ENCODE measurements at places on chromosomes 1 and 21.

DNA sequence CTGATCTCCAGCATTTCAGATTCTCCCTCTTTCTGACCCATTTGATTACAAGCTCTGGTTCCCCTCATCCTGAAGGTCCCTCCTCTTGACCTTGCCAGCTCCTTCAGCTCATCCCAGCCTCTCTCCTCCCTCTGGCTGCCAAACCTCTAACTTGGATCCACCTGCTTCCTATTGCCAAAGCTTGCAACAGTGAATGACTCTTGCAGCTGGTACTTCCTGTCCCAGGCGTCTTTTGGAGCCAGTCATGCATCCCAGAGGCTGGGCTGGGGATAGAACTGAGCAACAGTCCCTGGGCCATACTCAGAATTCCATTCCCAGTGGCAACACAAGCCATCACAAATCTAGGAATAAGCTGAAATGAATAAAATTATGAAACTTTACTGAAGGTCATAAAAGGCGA, 27.7 kb upstream of the SPOCD1 start:
- DNase-seq: peak; percentile 79

- DNase-seq: peak; percentile 30
These were observed 10.8 kb upstream of the CDA start for GRCh38 chr1:20578062-20578461.

DNA sequence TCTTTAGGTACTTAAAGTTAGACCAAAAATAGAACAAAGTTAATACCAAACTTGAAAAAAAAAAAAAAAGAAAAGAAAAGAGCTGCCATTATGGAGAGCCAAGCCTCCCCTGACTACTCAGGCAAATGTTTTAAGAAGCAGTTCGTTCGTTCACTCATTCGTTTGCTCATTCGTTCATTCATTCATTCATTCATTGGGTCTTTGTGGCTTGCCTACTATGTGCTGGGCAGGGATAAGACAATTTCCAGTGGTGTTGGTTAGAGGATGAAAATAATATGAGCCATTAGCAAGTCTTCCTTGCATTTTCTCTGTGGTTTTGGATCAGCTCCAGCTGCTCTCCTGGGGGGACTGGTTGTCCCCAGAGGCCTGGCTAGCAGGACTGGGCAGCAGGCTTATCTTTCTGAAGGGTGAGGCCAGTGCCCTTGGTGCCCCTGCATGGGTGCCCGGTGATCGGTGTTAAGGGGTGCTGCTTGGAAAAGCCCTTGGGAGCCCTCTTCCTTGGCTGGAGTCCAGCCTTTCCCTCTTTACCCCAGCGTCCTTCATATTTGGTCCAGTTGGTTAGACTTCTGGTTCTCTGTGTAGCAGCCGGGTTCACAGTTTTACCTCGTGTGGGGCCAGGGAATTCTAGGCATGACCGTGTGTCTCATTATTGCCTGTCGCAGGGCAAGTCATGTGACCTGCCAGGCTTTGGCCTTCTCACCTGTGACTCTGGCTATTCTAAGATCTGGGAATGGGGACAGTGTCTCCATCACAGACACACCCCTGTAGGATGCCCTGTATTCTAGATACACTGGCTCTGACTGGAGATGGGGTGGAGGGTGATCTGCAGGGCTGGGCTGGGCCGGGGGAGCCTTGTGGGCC, 32.8 kb downstream of the LHX4 start:
- DNase-seq: no peak

GRCh38 chr1:11914024-11914423, 12.2 kb downstream of the KIAA2013 start:
- no peak for DNase-seq

GRCh38 chr1:92739669-92740524, 45.0 kb downstream of the EVI5 start:
- no peak for DNase-seq

GRCh38 chr1:28512058-28512611, 6.3 kb downstream of the RCC1 start:
- DNase-seq: no peak

DNA sequence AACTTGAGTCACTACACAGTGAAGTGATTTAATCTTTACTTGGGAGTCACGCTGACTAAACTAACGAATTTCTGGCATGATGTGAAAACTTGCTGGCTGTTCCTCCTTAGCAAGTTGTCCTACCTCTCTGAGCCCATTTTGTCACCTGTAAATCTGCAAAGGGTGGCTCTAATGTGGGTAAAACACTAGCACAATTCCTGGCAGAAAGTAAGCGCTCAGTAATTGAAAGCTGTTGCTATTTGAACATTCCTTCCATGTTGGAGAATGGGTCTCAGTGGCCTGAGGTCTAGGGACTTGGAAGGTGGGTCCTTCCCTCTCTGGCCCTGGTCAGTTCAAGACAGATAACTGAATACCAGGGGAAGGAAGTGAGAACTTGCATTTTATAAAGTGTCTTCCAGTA, 309.0 kb upstream of the PROX1 start:
- no peak for DNase-seq

DNA sequence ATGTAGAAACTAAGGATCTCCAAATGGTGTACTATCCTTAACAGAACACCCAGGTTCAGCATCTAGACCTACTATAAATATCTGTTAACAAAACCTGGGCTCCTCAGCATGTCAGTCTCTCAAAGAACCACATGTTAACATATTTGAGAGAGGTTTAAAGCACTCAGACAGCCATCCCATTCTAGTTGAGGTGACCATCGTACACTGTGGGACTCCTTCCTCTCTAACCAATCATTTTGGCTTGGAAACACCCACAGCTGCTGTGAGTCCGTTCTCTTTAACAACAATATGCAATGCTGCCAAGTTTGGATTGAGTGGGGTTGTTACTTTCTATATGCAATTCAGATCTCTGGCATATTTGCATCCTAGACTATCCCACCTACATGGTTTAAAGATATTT, 105.8 kb downstream of the MRPL39 start:
- DNase-seq: no peak

DNA sequence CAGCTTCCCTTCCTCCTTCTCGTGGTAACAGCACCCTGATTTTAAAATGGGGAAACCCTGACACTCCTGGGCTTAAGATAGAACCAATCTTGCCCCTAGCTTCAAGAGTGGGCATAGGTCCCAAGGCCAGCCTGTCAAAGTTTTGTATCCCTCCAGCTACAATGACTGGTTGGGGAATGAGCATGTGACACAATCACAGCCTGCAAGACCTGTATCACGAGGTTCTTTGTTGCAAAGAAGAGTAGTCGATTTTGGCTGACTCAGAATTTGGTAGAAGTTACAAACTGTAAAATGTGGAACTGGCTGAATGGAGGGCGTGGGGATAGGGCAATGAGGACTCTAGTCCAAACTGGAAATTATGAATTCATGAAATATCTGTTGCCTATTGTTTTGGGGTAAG, 18.7 kb downstream of the CTSK start:
- no peak for DNase-seq

DNA sequence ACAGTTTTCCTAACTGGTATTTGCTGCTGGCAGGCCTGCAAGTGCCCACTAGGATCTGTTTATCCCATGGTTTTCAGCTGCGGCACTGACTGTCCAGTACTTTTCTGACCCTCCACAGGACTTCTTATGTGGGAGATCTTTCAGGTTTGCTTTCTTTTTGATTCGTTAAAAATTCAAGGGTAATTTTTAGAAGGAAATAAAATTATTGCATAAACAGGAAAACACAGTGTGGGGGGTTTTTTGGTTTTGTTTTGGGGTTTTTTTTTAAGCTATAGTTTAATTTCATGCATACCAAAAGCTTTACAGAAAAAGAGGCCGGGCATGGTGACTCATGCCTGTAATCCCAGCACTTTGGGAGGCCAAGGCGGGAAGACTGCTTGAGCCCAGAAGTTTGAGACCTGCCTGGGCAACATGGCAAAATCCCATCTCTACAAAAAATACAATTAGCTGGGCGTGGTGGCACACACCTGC, 3.6 kb downstream of the NIBAN1 start:
- DNase-seq: no peak

DNA sequence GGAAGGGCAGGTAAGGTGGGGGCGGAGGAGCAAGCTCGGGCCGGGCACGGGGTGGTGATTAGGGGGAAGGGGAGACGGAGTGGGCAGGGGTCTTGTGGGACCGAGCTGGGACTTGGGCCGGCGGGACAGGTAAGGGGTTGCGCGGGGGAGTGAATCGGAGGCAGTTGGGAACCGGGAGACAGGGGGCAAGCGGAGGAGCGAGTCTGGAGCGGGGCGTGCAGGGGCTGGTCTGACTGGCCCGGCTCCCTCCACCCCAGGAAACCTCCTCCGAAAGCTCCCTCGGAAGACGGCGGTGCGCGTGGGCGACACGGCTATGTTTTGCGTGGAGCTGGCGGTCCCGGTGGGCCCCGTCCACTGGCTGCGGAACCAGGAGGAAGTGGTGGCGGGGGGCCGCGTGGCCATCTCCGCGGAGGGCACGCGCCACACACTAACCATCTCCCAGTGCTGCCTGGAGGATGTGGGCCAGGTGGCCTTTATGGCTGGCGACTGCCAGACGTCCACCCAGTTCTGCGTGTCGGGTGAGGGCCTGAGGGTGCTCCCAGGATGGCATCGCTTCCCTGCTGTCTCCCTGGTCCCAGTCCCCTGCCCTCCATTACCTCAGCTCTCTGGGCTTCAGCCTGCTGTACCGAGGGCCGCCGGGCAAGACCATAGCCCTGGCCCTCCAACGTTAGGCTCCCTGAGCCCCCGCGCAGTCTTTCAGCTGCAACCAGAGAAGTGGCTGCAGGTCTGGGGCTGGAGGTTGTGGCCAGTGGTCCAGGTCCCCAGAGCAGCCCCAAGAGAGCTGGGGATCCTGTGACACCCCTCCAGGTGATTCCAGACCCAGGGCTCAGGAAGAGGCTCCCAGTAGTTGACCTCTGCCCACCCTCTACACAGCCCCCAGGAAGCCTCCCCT, 6.3 kb downstream of the OBSCN start:
- DNase-seq: no peak

DNA sequence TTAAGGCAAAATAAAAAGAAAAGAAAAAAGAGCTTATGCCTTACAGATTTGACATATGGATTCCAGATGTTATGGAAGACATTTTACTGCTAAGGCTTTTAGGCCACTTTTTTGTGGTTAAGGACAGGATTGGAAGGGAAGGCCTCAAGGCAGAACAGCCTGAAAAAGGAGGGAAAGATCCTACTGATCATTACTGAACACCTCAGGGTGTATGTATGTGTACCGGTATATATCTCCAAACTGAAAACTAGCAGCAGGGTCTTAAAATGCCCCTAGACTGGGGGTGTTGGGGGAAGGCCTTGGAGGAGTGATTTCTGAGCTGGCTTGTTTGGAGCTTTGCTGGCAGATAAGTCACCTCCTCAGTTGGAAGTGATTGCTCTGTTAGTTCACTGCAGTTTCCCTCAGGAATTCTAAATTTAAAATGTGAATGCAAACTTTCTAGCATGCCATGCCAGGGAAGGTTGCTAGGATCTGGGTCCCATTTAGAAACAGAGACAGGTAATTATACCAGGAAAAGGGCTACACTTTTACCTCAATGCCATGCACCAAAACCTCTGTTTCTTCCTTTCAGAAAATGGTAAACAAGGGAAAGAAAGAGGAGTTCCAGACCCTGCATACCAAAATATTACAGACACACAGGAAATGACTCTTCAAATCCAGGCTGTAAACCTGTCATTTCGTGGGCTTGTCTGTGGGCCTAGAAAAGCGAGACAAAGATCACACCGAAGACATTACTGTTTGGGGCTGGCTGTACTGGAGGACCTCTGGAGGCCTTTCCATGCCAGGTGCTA, 15.0 kb downstream of the C1orf52 start:
- DNase-seq: peak; percentile 6

- no peak for DNase-seq
These were observed 38.6 kb downstream of the NSL1 start for GRCh38 chr1:212752934-212753497.

DNA sequence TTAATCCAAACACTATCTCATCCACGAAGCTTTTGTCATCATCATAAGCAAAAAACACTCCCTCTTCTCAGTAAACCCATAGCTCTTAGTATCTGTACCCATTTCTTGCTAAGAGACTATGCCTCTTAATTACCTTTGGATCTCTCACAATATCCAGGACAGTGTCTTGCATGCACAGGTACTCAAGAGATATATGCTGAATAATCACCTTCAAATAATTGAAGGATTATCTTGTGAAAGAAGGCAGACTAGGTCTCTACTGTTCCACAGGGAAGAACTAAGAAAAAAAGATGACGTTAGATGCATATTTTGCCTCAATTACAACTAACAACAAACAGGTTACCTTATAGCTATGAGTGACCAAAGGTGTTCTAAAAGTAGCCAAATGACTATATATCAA, 11.5 kb downstream of the FOXJ3 start:
- DNase-seq: no peak

DNA sequence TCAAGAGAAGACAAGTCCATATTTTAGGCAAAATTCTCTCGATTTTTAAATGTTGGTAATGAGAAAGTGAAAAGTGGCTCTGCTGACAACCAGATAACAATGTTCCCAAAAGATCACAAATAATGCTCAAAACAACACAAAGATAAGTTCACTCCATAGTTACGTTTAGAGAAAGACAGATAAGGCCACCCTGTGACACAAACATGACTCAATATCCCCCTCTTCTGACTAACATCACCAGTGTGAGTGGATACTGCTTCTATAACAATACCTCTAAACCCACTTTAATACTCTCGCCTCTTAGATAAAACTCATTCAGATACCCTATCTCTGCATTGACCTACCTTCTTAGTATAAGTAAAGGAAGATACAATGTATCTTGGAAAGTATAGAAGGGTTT, 51.2 kb upstream of the RGS7 start:
- no peak for DNase-seq

DNA sequence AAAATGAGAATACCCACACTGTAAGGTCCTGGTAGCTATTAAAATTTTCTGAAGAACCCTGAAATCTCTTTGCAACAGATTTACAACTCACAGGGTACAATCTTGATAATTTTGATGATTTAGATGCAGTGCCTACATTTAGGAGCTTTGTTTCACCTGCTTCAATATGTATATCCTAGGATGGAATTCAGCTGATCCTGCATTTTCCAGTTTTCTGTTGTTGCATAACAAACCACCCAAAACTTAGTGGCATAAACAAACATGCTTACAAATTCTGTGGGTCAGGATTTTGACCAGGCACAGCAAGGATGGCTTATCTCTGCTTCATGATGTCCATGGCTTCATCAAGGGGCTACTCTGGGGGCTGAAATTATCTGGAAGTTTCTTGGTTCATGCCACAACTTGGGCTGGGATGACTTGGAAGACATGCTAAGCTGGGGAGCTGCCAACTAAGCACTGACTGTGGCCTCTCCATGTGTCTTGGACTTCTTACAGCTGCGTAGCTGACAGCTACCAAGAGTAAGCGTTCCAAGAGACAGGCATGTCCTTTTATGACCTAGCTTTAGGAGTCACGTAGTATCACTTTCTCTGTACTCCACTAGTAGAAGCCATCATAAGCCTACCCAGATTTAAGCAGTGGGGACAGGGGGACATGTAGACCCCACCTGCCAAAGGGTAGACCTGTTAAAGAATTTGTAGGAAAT, 108.5 kb downstream of the CACHD1 start:
- DNase-seq: no peak
